Glomerular endothelial cell (primary cell): ENCODE measurements at places on chromosomes 6 and 20. TPM values are rescaled to one million over a fixed set of nuclear protein-coding genes. Genes with fewer than 3 reads are reported as not detected.

The ADGRF5 gene
- total RNA-seq, result 495 and 502 TPM in 2 replicates

The TEAD3 gene
- 1.8 and 4.8 TPM in 2 replicates for total RNA-seq

The POM121L2 gene
- total RNA-seq, result not detected in 2 replicates

The SPINT3 gene
- total RNA-seq, result not detected in 2 replicates

The SIM1 gene
- 0.34 TPM in 1 of 2 replicates, not detected in the other for total RNA-seq

DNA sequence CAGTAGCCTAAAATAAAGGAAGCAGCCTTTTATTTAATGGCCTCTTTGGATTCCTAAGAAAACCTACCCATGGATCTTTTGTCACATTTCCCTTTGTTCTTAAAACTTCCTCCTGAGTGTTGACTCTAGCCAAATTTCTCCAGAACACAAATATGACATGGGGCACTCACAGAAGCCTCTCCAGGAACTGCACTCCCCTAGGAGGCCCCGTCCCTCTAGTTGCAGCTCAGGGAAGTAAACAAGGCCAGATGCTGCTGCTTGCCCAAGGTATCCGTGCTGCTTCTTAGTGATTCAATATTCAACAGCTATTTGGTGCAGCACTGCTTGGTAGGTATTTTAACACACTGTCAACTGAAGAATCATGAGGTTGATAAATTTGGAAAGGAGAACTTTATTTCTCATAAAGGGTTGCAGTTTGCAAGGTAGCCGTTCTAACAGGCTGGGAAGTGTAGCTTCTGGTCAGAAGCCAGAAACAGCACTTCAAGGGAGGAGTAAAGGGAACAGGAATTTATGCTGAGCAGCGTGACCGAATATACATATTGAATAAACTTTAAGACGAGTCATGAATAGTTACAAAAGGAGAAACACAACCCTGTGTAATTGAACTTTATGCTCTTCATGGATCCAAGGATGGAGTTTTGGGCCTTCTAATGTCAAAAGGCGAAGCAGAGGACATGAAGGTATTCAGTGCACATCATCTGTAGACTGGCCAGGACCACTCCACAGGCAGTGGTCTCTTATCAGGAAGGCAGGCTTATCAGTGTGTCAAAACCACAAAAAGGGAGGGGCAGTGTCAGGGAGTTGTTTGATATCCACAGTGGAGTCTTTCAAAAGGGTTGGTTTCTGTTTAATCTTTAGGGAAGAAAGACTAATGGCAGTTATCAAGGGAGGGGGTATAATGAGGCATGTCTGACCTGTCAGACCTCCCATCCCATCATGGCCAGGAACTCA is 63.3 kb downstream of the CD24 start:
- no peak for DNase-seq

- no peak for DNase-seq
Observed at GRCh38 chr6:106519460-106520394, 109.6 kb downstream of the RTN4IP1 start.

- no peak for DNase-seq
Observed at GRCh38 chr6:130848945-130849344, 21.7 kb downstream of the SMLR1 start.

DNA sequence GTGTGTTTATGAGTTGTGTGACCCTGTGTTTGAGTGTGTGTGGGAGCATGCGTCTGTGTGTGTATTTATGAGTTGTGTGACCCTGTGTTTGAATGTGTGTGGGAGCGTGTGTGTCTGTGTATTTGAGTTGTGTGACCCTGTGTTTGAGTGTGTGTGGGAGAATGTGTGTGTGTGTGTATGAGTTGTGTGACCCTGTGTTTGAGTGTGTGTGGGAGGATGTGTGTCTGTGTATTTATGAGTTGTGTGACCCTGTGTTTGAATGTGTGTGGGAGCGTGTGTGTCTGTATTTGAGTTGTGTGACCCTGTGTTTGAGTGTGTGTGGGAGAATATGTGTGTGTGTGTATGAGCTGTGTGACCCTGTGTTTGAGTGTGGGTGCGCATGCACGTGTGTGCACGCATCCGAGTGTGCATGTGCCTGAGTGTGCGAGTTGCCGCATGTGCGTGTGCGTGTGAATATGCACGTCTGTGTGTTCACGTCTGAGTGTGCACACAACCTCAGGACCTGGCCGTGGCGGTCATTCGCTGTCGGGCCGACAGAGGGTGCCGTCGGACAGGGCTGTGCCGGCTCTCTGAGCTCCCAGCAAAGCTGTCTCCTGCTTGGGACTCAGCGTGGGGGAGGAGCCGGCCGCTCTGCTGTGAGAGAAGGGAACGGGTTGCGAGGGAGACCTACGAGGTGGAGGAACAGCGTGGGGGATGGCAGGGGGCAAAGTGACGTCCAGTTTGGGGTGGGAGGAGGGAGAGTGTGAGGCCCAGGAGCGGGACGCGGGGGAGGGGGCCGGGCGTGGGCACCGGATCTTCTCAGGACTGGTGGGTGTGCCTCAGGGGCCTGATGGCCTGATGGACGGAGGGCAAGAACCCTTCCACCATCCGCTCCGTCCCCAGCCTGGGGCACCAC is 19.7 kb downstream of the SLC17A9 start:
- peak; percentile 7 for DNase-seq

DNA sequence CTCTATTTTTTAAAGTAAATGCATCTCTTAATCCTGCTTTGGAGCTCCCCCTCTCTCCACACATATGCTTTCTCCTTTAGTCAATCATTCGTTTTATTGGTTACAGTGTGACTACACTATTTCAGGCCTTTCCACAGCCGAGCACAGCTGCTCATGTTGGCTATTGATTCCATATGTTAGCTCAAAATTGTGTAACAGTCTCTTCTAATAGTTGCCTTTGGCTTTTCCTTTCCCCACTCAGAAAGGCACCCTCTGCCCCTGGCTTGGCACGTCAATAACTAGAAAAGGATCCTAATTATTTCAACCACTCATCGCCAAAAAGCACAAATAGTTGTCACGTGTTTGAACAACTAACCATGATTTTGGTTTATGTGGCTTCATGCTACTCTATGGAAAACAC is 410.3 kb upstream of the SLC35B3 start:
- no peak for DNase-seq

DNA sequence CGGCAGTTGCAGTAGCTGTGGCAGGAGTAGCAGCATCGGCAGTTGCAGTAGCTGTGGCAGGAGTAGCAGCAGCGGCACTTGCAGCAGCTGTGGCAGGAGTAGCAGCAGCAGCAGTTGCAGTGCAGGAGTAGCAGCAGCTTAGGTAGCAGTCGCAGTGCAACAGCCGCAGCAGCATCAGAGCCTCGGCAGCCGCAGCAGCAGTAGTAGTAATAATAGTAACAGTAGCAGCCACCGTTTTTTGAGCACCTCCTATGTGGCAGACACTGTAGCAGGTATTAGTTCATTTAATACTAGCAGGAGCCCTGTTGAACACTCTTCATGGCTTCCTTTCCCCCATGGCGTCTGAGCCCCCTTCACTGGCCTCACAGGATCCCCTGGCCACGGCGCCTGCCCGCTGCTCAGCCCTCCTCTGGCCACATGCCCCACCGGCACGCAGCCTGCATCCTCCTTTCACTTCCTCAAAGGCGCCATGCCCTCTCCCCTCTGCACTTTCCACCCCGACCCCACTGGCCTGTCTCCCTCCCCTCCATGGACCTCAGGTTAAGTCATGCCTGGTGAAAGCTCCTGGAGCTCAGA is 19.1 kb upstream of the IRF4 start:
- DNase-seq, result no peak

GRCh38 chr6:157859775-157860504 is 36.9 kb downstream of the SNX9 start:
- DNase-seq, result no peak

DNA sequence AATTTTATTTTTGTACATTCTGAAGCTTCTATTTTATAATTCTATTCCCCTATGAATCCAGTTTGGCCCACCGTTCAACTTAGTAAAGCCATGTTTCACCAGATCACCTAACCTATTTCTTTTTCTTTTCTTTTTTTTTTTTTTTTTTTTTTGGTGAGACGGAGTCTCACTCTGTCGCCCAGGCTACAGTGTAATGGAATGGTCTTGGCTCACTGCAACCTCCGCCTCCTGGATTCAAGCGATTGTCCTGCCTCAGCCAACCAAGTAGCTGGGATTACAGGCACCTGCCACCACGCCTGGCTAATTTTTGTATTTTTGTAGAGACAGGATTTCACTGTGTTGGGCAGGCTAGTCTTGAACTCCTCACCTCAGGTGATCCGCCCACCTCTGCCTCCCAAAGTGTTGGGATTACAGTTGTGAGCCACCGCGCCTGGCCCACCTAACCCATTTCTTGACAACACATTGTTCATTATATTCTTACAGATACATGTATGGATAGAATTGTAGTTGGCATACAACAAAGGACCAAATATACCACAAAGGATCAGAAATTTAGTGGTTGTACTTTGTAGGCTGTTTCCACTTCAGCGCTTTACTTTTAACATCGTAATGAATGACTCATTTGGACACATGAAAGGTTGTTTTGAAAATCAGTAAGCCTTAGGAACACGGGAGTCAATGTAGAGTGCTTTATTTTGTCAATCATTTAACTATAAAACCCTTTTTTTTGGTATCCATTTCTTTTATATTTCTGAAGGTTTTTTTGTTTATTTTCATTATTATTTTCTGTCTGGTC is 63.2 kb downstream of the GJA1 start:
- DNase-seq, result no peak

- no peak for DNase-seq
Observed at GRCh38 chr6:37738216-37738615, 40.5 kb upstream of the MDGA1 start.

GRCh38 chr6:130372786-130373185 is 7.0 kb downstream of the TMEM200A start:
- DNase-seq, result no peak

DNA sequence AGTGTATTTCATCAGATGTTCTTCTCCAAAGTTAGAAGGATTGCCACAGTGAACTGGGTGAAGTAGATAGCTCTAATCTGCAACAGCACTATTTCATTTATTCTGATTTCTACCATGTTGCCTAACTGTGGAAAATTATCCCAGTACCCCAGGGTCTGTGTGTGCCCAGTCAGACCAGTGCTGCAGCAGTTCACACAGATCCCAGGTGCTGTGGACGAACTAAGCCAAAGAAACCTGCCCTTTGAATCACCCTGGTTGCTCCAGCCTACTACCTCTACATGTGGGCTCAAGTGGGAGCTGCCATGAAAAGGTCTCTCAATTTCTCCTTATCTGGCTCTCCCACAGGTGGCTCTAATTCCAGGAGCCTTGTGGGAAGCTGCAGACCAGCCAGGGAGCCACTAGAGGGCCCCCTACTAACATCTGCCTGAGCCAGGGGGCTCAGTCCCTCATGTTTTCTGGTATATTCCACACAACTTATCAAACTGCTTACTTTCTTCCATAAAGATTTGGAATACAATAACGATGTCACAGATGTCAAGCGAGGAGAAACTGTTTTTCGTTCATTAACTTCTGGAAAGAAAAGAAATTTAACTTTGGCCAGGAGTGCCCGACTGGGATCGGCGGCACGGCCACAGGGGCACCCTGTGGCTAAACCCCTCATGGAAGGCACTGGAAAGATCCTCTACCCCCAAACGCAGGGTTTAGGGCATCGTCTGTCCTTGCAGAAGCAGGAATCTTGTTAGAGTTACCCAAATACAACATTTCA is 31.6 kb upstream of the LY86 start:
- no peak for DNase-seq

GRCh38 chr6:159761129-159761872 is 544 bp upstream of the ACAT2 start:
- no peak for DNase-seq

GRCh38 chr6:26553635-26554446 is 15.7 kb downstream of the HMGN4 start:
- no peak for DNase-seq

- no peak for DNase-seq
Observed at GRCh38 chr6:52362443-52363227, 684 bp downstream of the PAQR8 start.

- DNase-seq, result no peak
Observed at GRCh38 chr6:44216677-44217331, at the start of gene MYMX. Gene MYMX, plus strand, starts transcription at chr6:44216926. Its CDS starts 546 bp downstream, at chr6:44217472.

GRCh38 chr6:72111611-72112010 is 225.3 kb downstream of the RIMS1 start:
- no peak for DNase-seq

- DNase-seq, result no peak
Observed at GRCh38 chr6:31083742-31084354, 28.5 kb downstream of the C6orf15 start.

DNA sequence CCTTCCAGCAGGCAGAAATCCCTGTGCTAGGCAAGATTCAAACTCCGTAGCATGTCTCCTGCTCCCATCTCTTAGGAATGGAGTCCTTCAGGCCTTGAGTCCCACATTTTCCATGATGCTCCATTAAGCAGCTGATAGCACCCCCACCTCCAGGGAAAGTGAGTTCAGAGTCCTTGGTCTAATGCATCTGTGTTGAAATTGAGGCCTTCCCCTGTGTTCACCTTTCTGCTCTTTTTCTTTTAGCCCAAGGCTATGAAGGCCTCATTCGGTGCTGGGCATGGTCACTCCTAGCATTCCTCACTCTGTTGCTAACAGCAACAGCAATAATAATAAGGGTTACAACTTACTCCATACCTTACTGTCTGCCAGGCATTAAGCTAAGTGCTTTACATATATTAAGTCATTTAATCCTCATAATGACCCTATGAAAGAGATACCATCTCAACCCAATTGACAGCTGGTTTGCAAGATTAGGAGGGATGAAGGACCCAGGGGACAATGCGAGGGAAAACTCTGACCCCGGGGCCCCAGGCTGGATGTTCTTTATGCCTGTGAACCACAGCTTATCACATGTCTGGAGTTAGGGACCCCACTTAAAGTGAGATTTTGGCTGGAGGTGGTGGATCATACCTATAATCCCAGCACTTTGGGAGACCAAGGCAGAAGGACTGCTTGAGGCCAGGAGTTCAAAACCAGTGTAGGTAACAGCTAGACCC is 17.5 kb upstream of the PANK2 start:
- no peak for DNase-seq

GRCh38 chr20:42530191-42530590 is 659.5 kb downstream of the PTPRT start:
- no peak for DNase-seq

- no peak for DNase-seq
Observed at GRCh38 chr20:64090165-64090564, 6.0 kb upstream of the LKAAEAR1 start.

GRCh38 chr6:88302769-88303225 is 136.7 kb upstream of the CNR1 start:
- no peak for DNase-seq

DNA sequence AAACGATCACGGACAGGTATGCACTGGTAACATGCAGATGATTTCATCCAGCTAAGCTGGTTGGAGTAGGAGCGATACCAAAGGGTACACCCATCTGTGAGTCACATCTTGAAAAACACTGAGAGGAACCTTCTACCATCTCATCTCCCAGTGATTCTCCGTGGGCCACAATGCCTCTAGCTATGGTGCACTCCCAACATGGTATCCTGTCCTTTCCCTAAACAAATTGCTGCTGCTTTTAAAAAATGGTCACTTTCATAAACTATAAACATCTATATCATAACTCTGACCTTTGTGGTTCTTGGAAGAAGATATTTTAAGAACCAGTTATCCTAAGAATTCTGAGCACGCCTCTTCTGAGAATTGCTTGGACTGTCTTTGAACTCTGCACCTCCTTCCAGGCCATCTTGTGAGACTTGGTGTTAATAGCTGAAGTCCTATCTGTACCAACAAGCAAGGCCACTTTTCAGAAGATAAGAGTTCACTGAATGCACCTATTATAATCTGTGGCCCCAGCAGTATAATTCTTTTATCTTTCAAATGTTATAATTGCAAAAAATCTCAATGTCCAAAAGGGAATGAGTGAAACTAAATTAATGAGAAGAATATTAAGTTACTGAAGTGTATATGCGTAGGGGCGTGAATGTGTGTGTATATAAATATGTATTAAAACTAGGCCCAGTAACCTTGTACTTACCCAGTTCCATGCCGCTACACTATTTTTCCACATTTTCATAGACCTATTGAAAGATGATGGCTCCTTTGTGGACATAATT is 70.5 kb upstream of the TPD52L1 start:
- no peak for DNase-seq

GRCh38 chr6:168149015-168149414 is 70.0 kb upstream of the FRMD1 start:
- DNase-seq, result no peak
